NCI-H345 (cell line): ENCODE measurements at places on chromosomes 11 and 22.

- DNase-seq: no peak
Observed at GRCh38 chr11:35723493-35723892, 60.9 kb downstream of the TRIM44 start.

DNA sequence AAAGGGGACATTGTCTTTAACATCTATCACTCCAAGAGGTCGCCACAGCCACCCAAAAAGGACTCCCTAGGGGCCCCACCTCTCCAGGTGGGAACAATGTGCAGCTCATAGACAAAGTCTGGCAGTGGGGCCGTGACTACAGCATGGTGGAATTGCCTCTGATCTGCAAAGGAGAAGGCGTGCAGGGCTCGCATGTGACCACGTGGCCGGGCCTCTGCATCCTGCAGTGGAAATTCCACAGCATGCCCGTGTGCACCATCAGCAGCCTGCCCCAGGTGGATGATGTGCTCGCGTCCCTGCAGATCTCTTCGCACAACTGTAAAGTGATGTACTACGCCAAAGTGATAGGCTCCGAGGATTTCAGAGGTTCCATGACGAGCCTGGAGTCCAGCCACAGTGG, 18.5 kb downstream of the ALKBH3 start:
- DNase-seq: no peak

DNA sequence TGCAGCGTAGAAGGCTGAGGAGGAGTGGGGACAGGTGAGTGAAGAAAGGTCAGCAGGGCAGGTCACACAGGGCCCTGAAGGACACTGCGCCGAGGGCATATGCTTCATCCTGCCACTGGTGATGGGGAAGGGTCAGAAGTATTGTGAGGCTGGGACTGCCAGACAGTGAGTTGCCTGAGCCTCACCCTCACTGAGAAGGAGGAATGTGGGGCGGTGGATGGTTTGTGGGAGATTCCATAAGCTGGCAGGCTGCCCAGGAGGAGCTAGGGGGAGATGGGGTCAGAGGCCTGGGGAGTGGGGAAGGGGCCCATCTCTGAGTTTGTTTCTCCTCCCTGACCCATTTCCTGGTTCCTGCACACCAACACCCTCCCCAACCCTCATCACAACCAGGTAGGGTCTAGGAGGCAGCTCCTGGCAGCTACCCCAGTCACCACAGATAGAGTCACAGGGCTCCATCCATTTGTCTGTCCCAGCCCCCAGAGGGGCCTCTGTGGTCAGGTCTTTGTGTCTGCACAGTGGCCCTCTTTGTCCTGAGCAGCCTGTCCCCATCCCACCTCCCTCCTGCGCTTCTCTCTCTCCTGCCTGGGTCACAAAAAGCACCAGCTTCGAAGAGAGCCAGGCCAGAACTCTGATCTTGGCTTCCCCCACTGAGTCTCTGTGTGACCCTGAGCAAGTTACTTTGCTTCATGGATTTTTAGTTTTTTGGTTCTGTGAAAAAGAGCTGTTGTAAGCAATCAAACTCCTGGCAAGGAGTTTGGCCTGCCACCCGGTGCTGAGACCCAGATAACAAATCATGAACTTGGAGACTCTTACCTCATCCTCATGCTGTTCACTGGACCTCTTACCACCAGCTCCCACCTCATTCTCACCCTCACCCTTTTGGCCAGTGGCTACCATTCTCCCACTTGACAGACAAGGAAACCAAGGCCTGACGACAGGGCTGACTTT, 4.6 kb upstream of the P2RY2 start:
- DNase-seq: no peak

DNA sequence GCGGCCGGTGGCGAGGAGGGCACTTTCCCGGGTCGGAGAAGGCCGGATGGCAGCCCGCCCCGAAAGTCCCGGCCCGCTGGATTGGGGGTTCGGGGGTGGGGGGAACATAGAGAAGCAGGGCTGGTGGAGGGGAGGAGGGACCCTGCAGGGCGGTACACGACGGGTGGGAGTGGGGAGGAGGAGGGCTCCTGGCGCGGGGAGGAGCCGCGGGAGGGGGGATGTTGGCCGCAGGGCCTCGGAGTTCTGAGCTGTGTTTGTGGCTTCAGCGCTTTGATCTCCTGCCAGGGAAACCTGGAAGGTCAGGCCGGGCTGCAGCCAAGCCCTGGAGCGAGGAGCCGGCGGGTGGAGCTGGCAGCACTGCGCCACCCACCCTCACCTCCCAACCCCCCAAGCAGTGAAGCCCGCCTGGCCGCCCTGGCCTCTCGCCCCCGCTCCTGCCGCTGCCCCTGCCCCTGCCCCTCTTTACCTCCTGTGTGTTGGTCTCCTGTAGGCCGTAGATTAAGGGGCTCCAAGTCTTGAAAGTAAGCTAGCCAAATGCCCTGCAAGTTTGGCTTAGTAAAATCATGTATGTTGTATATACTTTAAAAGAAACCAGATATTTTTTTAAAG, 30.9 kb downstream of the C22orf31 start:
- DNase-seq: no peak

DNA sequence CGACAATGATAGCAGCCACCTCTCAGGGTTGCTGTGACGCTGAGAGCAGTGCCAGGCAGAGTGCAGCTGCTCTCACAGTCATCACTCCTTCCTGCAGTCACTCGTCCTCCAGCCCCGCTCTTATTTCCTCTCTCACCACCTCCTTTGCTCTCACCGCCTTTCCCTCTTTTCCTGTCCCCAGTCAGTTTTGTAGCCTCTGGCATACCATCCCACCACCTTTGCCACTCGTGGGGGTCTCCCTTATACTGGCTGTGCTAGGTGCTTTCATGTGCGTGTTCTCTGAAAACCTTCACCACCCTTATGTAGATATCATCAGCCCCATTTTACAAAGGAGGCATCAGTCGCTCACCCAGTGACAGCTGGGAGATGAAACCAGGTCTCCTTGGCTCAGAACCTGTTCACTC, 19.3 kb upstream of the ST3GAL4 start:
- no peak for DNase-seq

DNA sequence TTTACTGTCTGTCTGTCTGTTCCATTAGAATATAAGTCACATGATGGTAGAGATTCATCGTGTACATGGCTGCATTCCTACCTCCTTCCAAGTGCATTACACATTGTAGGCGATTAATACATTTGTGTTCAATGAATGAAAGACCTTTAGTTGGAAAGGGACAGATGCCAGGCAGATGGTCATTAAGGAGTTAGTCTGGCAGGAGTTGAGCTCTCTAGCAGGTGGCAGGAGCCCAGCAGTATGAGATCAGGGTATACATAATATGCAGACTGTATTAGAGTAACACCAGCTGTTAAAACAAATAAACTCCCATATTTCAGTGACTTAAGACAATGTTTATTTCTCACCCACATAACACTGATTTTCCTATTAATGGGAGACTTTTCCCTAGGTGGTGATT, 147.7 kb upstream of the LARGE1 start:
- DNase-seq: no peak

GRCh38 chr11:32219320-32219719, 128.4 kb downstream of the RCN1 start:
- no peak for DNase-seq
